WTC11 (cell line): ENCODE measurements at places on chromosomes 2 and 18.

DNA sequence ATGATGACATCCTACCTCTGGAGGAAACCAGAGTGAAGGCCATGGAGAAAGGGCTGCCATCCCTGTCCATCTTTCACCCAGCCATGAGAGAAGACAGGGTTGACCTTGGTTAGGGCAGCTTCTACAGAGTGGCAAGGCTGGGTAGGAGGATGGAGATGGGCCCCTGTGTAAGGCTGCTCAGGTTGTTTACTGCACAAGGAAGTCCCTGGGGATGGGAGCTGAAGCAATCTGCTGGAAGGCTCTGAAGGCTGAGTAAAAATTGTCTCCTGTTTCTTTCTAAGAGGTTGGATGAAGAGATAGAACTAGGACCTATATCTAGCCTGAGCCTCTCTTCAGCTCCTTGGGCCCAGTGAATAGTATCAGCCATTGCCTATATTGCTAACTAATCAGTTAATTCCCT is 14.4 kb downstream of the ELMOD3 start:
- DNase-seq = no peak

- no peak for DNase-seq
Measured at GRCh38 chr2:237593596-237594320, 3.2 kb upstream of the RAB17 start.

- no peak for DNase-seq
Measured at GRCh38 chr2:2243666-2244065, 87.4 kb downstream of the MYT1L start.

- DNase-seq = no peak
Measured at GRCh38 chr18:46756025-46756558, 761 bp downstream of the ST8SIA5 start.

DNA sequence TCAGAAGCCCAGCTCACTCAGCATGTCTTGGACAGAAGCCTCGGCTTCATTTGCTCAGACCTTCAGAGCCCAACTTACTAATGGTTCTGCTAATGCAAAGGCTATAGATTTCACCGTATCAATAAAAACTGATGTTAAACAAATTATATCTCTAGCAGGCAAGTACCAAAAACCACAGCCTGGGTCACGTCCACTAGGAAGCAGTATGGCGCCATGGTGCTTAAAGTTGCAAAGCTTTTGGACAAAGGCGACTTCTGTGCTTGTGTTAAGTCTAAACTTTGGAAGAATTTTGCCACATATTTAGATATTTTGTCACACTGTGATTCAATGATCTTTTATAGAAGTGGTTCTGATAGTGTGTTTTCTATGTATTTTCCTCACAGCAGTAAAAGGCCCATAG is 276.8 kb upstream of the PARD3B start:
- DNase-seq = no peak
